ENCODE measurements at places on chromosomes 7 and 10. TPM values are rescaled to one million over a fixed set of nuclear protein-coding genes. Genes with fewer than 3 reads are reported as not detected.

GRCh38 chr10:7519351-7519750 lies 108.5 kb upstream of the SFMBT2 start:
- DNase-seq, result no peak
- no peaks in the 10 kb centered on the region for H3K27me3 ChIP-seq
- no peaks in the 10 kb centered on the region for H3K4me1 ChIP-seq
- no peaks in the 10 kb centered on the region for H3K36me3 ChIP-seq
- no peak overlapping the region for H3K27ac ChIP-seq

DNA sequence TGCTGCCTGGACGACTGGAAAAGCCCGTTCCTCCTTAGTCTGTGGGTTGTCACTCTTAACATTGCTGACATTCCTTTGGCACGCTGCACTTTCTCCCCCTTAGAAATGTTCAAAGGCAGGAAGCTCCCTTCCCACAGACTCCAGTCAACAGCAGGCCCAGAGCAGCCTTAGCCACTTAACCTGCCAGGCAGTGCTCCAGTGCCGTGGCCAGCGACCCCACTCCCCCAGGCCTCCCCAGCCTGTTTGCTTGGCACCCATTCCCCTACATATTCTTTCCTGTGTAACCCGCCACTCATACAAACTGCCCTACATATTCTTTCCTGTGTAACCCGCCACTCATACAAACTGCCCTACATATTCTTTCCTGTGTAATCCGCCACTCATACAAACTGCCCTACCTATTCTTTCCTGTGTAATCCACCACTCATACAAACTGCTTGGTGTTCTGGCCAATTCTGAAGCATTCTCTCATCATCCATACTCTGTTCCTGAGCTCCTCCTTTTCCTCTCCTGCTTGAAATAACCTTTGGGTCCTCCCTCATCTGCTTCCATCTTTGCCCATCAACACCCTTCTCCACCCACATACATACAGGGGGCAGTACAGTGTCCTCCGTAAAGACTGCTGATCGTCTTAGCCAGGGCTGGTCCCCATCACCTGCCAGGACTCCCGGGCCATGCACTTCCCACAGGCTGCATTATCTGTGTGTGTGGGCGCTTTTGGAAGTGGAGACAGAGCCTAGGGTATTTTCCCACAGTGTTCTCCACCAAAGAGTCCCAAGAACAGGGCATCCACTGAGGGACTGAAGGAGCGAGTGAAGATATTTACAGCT lies 57.3 kb downstream of the ADARB2 start:
- H3K4me3 ChIP-seq, result no peak overlapping the region
- no peaks in the 10 kb centered on the region for H3K4me1 ChIP-seq
- H3K27me3 ChIP-seq, result no peaks in the 10 kb centered on the region

DNA sequence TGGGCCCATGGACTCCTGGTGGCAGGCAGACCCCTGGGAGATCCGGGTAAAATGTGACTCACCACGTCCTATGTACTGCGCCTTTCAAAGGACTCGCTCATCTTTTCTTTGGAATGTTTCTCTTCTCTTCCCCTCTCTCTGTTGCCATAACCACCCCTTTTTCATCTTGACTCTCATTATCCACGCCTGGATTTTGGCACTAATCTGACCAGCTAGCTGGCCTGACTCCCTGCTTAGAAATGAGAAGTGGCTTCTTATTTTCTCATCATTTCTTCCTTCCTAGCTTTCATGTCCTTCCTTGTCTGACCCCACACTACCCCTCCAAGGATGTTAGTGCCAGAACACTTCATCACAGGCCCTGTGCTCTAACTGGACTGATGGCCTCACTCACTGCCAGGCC lies 98.0 kb upstream of the FAM171A1 start:
- peaks cover 18% of the 10 kb centered on the region for H3K4me1 ChIP-seq
- H3K36me3 ChIP-seq, result no peaks in the 10 kb centered on the region
- DNase-seq, result no peak
- no peak overlapping the region for H3K4me3 ChIP-seq

GRCh38 chr7:42947521-42947920 lies 15.3 kb downstream of the MRPL32 start:
- H3K27me3 ChIP-seq, result peaks cover 2% of the 10 kb centered on the region
- no peak overlapping the region for H3K4me3 ChIP-seq
- no peaks in the 10 kb centered on the region for H3K36me3 ChIP-seq
- no peak for DNase-seq
- no peak overlapping the region for H3K27ac ChIP-seq
- no peaks in the 10 kb centered on the region for H3K4me1 ChIP-seq

DNA sequence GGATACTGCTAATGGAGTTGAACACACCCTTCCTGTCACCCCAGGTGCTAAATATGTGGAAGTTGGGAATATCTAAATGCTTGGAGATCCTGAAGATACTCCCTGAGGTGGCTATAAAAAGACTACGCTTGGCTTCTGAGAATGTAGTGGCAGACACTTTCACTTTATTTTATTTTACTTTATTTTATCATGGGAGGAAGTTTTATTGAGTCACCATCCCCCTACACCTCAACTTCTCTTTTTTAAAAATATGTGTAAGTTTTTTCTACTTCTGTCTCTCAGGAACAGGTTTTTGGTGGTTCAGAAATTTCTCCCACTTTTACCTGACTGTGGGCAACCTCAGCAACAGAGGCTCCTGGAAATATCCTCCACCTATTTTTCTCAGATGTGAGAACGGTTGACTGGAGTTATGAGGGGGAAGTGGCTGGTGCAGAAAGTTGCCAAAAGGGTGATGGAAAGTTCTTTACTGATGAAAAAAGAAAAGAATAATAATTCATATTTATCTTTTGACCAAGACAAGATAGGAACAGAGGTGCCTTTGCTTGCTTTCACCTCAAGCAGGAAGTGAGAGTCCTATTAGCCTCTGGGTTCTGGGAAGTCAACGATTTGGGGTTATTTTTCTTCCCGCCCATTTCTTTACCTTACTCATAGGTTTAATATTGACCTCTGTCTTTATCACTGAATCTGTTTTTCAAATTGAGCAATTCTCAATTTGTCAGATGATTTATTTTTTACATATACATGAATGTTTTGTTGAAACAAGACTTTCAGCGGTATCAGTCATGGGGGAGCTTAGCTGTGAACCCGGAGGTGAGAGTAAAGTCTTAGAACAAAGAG lies 103.6 kb downstream of the AHR start:
- no peak for DNase-seq
- H3K4me3 ChIP-seq, result no peak overlapping the region
- H3K27me3 ChIP-seq, result no peaks in the 10 kb centered on the region
- H3K27ac ChIP-seq, result no peak overlapping the region
- H3K4me1 ChIP-seq, result peaks cover 13% of the 10 kb centered on the region
- no peaks in the 10 kb centered on the region for H3K36me3 ChIP-seq

- peak overlapping the region; percentile 77 for H3K27ac ChIP-seq
- no peaks in the 10 kb centered on the region for H3K27me3 ChIP-seq
- H3K4me1 ChIP-seq, result peaks cover 35% of the 10 kb centered on the region
- H3K4me3 ChIP-seq, result peak overlapping the region; percentile 27
- peak; percentile 86 for DNase-seq
Observed at GRCh38 chr10:13775786-13776775, 189.3 kb downstream of the PRPF18 start.

- H3K4me1 ChIP-seq, result no peaks in the 10 kb centered on the region
- no peak overlapping the region for H3K4me3 ChIP-seq
- no peaks in the 10 kb centered on the region for H3K27me3 ChIP-seq
Observed at GRCh38 chr7:88111954-88112471, 107.8 kb downstream of the SRI start.

GRCh38 chr10:48496831-48497779 lies 107.8 kb downstream of the ARHGAP22 start:
- peak; percentile 95 for DNase-seq
- peaks cover 18% of the 10 kb centered on the region for H3K4me1 ChIP-seq
- H3K36me3 ChIP-seq, result peaks cover 22% of the 10 kb centered on the region
- no peak overlapping the region for H3K4me3 ChIP-seq
- no peaks in the 10 kb centered on the region for H3K27me3 ChIP-seq

GRCh38 chr10:69871074-69871473 lies 69.4 kb downstream of the COL13A1 start:
- peak; percentile 62 for DNase-seq
- no peaks in the 10 kb centered on the region for H3K27me3 ChIP-seq
- H3K27ac ChIP-seq, result no peak overlapping the region
- H3K36me3 ChIP-seq, result no peaks in the 10 kb centered on the region

GRCh38 chr7:143126146-143126545 lies 5.7 kb upstream of the PIP start:
- no peak overlapping the region for H3K4me3 ChIP-seq
- no peaks in the 10 kb centered on the region for H3K4me1 ChIP-seq
- H3K36me3 ChIP-seq, result no peaks in the 10 kb centered on the region
- no peaks in the 10 kb centered on the region for H3K27me3 ChIP-seq
- no peak for DNase-seq
- no peak overlapping the region for H3K27ac ChIP-seq

DNA sequence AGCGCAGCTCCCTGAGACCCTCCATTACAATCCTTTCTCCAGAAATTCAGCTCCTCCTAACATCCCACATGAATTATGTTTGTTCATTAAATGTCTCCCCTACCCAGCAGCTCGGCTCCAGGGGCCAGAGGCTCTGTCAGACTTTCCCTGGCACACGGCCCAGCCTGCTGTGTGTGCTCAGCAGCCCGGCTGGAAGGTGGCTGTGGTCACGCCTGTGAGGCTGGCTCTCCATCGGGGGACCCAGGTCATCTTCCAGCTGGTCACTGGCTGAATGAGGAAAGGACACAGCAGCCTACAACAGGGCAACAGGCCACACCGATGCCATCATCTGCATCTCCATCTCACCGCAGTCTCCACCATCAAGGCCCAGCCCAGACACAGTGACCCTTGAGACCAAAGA lies 219.8 kb downstream of the MAD1L1 start:
- H3K4me1 ChIP-seq, result no peaks in the 10 kb centered on the region
- H3K27me3 ChIP-seq, result no peaks in the 10 kb centered on the region
- no peak overlapping the region for H3K4me3 ChIP-seq
- no peak overlapping the region for H3K27ac ChIP-seq
- DNase-seq, result peak; percentile 94
- H3K36me3 ChIP-seq, result no peaks in the 10 kb centered on the region

GRCh38 chr10:53236941-53237340 lies 464.4 kb upstream of the MBL2 start:
- H3K27me3 ChIP-seq, result no peaks in the 10 kb centered on the region
- no peak overlapping the region for H3K4me3 ChIP-seq
- H3K27ac ChIP-seq, result no peak overlapping the region
- H3K36me3 ChIP-seq, result no peaks in the 10 kb centered on the region
- no peak for DNase-seq

- no peak overlapping the region for H3K4me3 ChIP-seq
- no peaks in the 10 kb centered on the region for H3K27me3 ChIP-seq
- H3K36me3 ChIP-seq, result peaks cover 14% of the 10 kb centered on the region
- H3K27ac ChIP-seq, result no peak overlapping the region
Observed at GRCh38 chr7:90401989-90402388, 1.3 kb upstream of the CLDN12 start.

DNA sequence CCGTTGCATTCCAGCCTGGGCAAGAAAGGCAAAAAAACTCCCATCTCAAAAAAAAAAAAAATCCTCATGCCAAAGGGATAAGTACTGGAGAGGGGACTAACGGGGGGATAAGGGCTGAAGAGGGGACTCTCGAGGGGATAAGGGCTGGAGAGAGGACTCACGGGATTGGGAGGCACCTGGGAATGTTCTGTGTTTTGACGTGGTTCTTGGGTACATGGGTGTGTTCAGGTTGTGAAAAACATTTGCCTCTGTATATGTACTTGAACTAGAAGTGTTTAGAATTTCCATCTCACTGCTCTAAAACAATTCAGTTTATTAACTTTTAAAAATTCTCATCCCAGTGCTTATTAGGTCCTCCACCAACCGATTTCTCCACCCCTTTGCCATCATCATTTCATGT lies 4.5 kb downstream of the FKBP6 start:
- H3K4me3 ChIP-seq, result no peak overlapping the region
- no peak overlapping the region for H3K27ac ChIP-seq
- DNase-seq, result no peak

- no peaks in the 10 kb centered on the region for H3K36me3 ChIP-seq
- H3K4me3 ChIP-seq, result no peak overlapping the region
- peaks cover 7% of the 10 kb centered on the region for H3K4me1 ChIP-seq
- H3K27me3 ChIP-seq, result no peaks in the 10 kb centered on the region
- H3K27ac ChIP-seq, result no peak overlapping the region
- DNase-seq, result no peak
Observed at GRCh38 chr10:5465976-5466450, 33.4 kb downstream of the CALML5 start.

GRCh38 chr7:83547526-83547925 lies 101.4 kb downstream of the SEMA3E start:
- H3K27ac ChIP-seq, result no peak overlapping the region
- H3K4me3 ChIP-seq, result no peak overlapping the region
- no peak for DNase-seq
- H3K4me1 ChIP-seq, result no peaks in the 10 kb centered on the region
- H3K27me3 ChIP-seq, result no peaks in the 10 kb centered on the region

DNA sequence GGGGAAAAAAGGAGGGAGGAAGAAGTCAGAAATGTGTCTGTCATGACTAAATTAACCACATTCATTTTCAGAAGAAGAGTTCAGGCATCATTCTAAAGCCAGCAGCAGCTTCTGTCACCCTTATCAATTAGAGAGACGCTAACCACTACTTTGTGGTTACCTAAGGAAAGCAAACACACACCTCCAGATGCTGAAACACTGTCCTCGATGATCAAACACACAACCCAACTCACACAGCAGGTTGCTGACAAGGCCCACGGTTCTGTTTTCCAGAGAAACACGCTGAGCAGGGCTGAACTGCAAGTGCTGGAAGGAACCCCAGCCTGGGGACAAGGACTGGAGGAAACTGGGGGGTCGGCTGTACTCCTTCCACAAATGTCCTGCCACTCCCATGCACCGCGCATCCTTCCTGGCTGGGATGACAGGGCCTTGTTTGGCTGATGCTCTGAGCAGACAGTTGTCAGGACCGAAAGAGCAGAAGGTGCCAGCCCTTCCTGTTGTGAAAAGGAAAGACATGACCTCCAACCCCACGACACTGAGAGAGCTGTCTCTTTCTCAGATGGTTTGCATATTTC lies 36.6 kb downstream of the PRKCQ start:
- no peak overlapping the region for H3K4me3 ChIP-seq
- no peak overlapping the region for H3K27ac ChIP-seq
- no peaks in the 10 kb centered on the region for H3K4me1 ChIP-seq
- no peak for DNase-seq

GRCh38 chr10:89426230-89426868 lies 12.0 kb downstream of the IFIT5 start:
- no peaks in the 10 kb centered on the region for H3K27me3 ChIP-seq
- no peak overlapping the region for H3K4me3 ChIP-seq
- peak overlapping the region; percentile 62 for H3K27ac ChIP-seq
- H3K36me3 ChIP-seq, result no peaks in the 10 kb centered on the region
- peaks cover 20% of the 10 kb centered on the region for H3K4me1 ChIP-seq

The STX1A gene
- total RNA-seq, result 15.9 TPM

The CALML3 gene
- not detected for total RNA-seq

The CCL24 gene
- not detected for total RNA-seq

The SSMEM1 gene
- not detected for total RNA-seq

The SEMA3A gene
- 2.5 TPM for total RNA-seq

The NPVF gene
- not detected for total RNA-seq
